Osteoblast (primary cell): ENCODE measurements at places on chromosomes 1 and 21. TPM values are rescaled to one million over a fixed set of nuclear protein-coding genes. Genes with fewer than 3 reads are reported as not detected.

- no peak for DNase-seq
Measured at GRCh38 chr1:72412286-72412685, 129.9 kb upstream of the NEGR1 start.

DNA sequence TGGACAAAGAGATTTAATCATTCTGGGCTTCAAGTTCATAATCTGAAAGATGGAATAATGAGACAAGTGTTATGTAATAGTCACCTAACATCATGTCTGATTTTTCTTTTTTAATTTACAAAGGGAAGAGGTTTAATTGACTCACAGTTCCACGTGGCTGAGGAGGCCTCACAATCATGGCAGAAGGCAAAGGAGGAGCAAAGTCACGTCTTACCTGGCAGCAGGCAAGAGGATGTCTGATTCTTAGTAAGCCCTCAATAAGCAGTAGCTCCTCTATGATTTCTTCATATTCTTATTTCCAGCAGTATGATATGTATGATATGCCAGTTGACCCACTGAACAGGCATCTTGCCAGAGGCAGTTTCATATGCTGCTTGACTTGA lies 152.7 kb downstream of the S1PR1 start:
- no peak for DNase-seq

- DNase-seq = no peak
Measured at GRCh38 chr1:38273196-38273804, 226.7 kb upstream of the POU3F1 start.

GRCh38 chr1:53619367-53620060 lies 119.5 kb downstream of the GLIS1 start:
- DNase-seq = peak; percentile 71

DNA sequence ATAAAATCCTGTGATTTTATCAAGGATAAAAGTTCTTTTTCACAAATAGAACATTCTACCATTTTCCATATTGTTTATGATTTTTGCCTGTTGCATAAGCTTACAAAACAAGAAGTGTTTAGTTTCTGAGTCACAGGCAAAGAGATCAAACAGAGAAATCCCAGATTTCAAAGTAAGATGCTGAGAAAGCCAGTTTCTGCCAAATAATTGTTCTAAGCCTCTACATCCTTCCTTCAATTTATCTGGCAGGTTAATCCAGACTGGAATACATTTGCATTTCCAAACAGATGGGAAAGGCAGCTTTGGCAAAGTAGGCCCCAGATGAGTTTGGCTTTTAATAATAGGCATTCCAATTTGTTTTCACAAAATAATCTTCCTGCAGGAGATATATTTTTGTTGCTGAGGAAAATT lies 2.5 kb downstream of the SLC1A7 start:
- DNase-seq = peak; percentile 48

DNA sequence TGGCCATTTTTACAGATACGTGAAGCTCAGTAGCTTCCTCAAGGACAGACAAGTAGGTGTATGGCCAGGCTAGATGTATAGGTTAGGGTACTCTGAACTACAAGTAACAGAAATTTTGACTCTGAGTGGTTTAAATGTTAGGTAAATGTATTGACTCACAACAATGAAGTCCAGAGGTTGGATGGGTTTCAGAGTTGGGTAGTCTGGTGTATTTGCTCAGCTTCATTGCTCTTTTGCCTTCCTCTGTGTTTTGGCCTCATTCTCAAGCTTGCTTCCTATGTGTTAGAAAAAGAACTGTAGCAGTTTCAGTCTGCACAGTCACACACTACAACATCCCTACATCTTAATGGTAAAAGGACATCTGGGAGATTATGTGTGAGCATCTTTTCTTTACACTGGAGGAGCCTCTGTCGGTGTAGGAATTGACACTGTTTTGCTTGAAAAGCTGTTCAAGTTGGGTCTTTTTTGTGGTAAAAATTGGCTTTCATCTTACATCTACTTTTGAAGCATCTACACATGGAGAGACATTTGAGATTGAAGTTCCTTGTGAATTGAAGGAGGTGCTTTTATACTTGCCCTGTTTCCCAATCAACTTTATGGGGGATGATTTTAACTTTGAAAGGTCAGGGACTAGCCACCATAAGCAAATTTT lies 64.4 kb downstream of the MAST2 start:
- no peak for DNase-seq

- DNase-seq = peak; percentile 86
Measured at GRCh38 chr1:156748670-156749418, 2.6 kb downstream of the HDGF start.

GRCh38 chr1:36256558-36257374 lies 32.5 kb downstream of the THRAP3 start:
- DNase-seq = no peak

DNA sequence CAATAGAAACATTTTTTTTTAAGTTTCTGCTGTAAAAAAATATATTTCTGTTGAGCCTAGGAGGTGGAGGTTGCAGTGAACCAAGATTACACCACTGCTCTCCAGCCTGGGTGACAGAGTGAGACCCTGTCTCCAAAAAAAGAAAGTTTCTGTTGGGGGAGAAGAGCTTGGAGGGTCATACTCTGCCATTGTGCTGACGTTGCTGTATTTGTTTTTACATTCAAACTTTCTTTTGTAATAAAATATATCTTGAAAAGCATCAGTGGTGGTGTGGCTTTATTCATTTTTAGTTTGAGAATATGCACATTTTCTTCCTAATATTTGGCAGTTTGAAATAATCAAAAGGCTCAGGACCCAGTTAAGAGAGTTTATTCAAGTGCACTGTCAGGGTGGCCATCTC lies 64.6 kb downstream of the URB2 start:
- DNase-seq = no peak

GRCh38 chr1:167065471-167065870 lies 24.7 kb downstream of the GPA33 start:
- no peak for DNase-seq

- peak; percentile 8 for DNase-seq
Measured at GRCh38 chr1:115654125-115654524, 12.4 kb downstream of the VANGL1 start.

DNA sequence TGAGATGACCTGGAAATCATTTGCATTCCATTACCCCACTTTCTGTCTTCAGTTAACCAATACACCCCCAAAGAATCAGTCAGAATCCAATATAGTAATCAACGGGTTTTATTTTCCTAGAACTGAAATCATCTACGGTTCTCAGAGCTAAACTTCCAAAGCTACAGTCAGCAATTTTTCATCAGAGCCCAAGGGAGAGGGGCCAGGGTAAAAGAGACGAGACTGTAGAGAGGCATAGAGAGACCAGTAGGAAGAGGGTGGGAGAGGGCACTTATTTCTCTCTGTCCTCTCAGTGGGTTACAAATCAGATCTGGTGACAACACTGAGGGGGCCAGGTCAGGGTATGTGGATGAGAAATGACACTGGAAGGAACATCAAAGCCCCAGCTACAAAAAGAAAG lies 1.1 kb upstream of the MRPL24 start:
- DNase-seq = no peak

- no peak for DNase-seq
Measured at GRCh38 chr1:46533179-46533864, 18.1 kb downstream of the KNCN start.

The ST6GALNAC5 gene
- total RNA-seq = 0.88 and 1.1 TPM in 2 replicates

The ANXA9 gene
- under 0.01 TPM in 2 replicates for total RNA-seq

The MXRA8 gene
- total RNA-seq = 689 and 735 TPM in 2 replicates

The SFPQ gene
- total RNA-seq = 163 and 187 TPM in 2 replicates

The TRIM33 gene
- 43.1 and 48.6 TPM in 2 replicates for total RNA-seq

The SLFNL1 gene
- 0.59 and 0.72 TPM in 2 replicates for total RNA-seq

The LCE3D gene
- total RNA-seq = not detected in 2 replicates

The SELENBP1 gene
- total RNA-seq = 28.3 and 42.0 TPM in 2 replicates
